Skeletal muscle cell (primary cell): ENCODE measurements at places on chromosomes 3 and 15.

DNA sequence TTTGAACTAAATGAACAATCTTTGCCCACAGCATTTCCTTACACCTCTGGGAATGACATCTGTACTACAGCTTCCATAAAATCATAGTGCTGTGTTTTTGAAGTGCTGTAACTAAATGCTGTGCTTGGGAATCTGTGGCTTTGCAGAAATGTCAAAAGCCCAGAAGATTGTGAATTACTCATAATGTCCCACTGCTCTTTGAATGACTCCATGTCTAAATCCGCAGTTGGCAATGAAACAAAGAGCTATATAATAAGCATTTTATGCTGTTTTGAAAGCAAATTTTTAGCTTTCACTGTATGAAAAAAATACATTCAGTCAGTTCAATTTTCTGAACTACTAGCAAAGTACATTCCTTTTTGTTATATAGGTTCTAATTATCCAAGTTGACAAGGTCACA lies 88.6 kb upstream of the ADAMTS17 start:
- no peak for DNase-seq

GRCh38 chr3:81968658-81969057 lies 207.2 kb upstream of the GBE1 start:
- DNase-seq = no peak

- DNase-seq = no peak
These were observed 1111.2 kb downstream of the TUSC7 start for GRCh38 chr3:117820658-117821299.

- peak; percentile 59 for DNase-seq
These were observed 238.0 kb upstream of the LRIG1 start for GRCh38 chr3:66738625-66739365.

- DNase-seq = peak; percentile 96
These were observed 49.8 kb upstream of the SLC4A7 start for GRCh38 chr3:27533718-27534573.

GRCh38 chr15:51982770-51983103 lies 11.2 kb upstream of the LEO1 start:
- no peak for DNase-seq

GRCh38 chr15:75225951-75226732 lies 24.5 kb downstream of the C15orf39 start:
- no peak for DNase-seq

DNA sequence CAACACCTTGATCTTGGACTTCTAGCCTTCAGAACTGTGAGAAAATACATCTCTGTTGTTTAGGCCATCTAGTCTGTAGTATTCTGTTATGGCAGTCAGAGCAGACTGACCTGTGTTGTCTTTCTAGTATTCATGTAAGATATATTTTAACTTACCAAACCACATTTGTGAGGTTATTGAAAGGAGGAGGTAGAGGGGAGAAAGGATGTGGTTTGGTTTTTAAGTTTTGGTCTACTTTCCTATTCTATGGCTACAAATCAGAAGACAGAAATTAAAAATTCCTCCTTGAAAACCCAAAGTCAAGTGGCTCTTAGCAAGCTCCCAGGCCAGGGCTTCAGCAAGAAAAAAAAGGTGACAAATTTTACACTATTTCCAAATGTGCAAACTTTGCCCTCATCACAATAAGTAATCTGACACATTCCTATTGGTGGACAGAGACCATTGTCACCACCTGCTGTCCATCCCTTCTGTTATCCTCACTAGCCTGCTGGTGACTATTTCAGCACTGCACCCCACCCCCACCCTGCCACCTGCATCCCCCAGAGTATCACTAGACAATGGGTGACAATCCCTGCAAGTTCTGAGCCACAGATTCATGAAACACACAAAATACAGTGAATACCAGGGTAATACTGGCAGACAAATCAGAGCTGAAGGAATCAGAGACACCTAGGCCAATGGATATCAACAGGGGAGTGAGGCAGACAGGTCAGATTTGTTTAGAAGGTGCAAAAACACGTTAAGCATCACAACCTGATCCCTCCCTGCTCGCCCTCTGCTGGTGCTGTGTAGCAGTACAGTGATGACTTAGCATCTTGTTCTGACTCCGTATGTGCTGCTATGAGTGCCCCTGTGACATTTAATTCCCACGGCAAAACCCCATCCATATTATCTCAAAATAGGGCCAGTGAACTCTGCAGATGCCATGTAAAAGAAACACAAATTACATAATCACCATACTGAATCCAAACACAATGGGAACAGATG lies 79.0 kb upstream of the DCLK3 start:
- no peak for DNase-seq

GRCh38 chr3:101996832-101997231 lies 147.5 kb downstream of the NFKBIZ start:
- DNase-seq = no peak

DNA sequence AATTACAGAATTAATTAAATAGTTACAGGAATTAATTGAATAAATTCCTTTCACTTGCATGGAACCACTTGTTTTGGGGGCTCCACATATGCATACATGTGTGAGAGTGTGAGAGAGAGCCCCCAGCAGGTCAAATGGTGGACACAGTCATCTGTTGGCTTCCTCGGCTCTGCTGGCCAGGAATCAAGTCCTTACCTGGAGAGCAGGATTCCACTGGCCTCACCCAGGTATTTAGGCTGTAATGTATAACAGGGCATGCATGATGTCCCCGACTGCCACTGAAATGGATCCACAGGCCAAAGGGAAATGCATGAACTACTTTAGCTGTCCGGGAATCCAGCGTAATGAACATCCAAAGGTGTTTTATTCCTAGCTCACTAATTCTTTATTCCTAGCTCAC lies 139.7 kb upstream of the SMAD3 start:
- no peak for DNase-seq

DNA sequence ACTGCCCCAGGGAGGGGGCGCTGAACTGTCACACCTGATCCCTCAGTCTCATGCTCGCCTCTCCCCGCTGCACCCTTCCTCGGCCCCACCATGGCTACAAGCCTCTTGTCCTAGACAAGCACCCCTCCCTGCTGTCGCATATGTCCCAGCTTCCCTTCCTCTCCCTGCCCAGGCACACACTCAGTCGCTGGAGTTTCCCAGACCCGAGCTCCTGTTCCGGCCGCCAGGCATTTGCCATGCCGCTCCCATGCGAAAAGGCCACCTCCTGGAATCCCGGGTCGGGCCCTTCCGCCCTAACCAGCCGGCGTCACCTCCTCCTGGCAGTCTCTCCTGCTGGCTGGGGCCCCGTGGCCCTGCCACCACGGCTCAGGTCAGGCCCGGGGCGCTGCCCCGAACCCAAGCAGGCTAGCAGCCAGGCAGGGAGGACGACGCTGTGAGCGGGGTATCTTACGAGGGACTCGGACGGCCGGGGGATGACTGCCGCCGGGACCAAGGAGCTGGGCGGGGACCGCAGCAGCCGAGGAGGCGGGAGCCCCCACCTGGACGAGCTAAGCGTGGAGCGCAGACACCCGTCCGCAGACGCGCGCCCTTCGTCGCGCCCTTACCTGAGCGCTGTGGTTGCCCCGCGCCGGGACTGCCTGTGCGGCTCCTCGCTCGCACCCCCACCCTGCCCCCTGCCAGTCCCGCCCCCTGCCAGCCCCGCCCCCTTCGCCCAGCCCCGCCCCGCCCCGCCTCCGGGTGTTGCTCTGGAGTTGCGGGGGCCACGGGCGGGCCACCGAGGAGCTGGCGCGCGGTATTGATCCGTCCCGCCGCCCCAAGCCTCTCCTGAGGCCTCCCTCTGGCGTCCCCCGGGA lies at the start of gene ALS2CL:
TSS of gene ALS2CL (minus strand) at position 642 of the 854 bp plus-strand sequence. CDS start 4,239 bp downstream, outside the sequence.
- DNase-seq = no peak

- no peak for DNase-seq
These were observed 50.3 kb downstream of the CMTM8 start for GRCh38 chr3:32288819-32289218.

DNA sequence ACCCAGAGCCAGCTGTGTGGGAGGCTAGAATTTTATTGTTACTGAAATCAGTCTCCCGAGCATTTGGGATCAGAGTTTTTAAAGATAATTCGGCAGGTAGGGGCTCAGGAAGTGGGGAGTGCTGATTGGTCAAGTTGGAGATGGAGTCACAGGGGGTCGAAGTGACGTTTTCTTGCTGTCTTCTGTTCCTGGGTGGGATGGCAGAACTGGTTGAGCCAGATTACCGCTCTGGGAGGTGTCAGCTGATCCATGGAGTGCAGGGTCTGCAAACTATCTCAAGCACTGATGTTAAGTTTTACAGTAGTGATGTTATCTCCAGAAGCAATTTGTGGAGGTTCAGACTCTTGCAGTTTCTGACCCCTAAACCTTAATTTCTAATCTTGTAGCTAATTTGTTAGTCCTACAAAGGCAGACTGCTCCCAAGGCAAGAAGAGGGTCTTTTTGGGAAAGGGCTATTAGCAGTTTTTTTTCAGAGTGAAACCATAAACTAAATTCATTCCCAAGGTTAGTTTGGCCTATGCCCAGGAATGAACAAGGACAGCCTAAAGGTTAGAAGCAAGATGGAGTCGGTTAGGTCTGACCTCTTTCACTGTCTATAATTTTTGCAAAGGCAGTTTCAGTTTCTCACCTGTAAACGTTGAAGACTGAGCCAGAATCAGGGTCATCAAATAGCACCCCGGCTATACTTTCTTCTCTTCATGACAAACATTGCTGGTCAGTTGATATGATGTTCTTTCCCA lies 28.2 kb downstream of the FLNB start:
- no peak for DNase-seq

GRCh38 chr3:59641169-59641899 lies 591.5 kb upstream of the CFAP20DC start:
- peak; percentile 59 for DNase-seq

- no peak for DNase-seq
These were observed 62.6 kb upstream of the VGLL3 start for GRCh38 chr3:87053553-87053952.
